ENCODE measurements at places on chromosomes 11 and 22.
A peak's percentile ranks its signal among the peaks of the same experiment; 100 is the strongest.

GRCh38 chr22:22666307-22667091 lies 22.1 kb downstream of the GGTLC2 start:
- DNase-seq, result no peak

- DNase-seq, result no peak
Observed at GRCh38 chr11:104764710-104765045, 133.6 kb downstream of the CASP12 start.

DNA sequence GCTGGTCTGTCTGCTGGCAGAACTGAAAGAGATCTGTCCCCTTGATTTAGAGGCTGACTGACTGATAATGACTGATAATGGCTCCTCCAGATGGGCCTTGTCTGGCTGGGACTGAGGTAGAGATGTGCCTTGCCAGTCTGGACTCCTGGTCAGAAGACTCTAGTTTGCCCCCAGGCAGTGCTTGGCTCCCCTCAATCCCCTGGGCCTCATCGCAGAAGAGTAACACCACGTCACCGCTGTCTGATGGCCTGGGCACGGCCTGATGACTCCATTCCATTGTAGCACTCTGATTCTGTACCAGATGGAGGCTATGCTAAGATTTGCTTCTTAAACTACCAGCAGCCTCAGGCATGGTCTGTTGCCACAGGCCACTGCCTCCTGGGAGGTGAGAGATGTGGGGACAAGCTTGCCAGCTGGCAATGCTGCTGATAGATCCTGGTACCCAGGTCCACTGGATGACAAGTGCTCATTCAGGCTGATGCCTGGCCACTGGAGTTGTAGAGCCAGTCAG lies 19.1 kb downstream of the CYB5R2 start:
- no peak for DNase-seq

- no peak for DNase-seq
Observed at GRCh38 chr11:23727794-23728193, 769.1 kb upstream of the LUZP2 start.

GRCh38 chr22:31947296-31947695 lies 3.0 kb downstream of the YWHAH start:
- DNase-seq, result no peak

DNA sequence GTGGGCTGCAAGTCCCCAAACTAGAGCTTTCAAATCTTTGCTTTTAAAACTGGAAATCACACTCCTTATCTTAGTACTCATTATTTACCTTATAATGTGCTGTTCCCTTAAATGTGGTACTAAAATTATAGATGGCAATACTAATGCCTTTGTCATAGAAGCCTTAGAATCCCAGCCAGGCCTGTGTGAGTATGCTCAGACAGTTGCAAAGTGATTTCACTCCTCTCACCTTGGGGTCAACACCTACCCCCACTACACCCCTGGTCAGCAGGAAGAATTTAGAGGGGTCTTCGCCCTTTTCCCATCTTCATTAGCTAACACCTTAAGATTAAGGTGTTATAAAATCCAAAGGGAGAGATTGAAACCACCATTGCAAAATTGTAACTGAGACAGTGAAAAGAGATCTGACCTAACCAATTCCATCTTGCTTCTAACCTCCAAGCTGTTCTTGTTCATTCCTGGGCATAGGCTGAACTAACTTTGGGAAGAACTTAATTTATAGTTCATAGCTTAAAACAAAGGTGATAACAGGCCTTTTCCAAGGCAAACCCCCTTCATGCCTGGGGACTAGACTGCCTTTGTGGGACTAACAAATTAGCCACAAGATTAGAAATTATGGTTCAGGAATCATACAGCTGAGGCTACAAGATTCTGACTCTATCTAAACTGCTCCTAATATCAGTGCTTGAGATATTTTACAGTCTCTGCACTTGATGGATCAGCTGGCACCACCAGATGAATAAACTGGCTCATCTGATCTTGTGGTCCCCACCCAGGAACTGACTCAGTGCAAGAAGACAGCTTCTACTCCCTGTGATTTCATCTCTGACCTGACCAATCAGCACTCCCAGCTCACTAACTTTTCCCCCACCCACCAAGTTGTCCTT lies 10.4 kb upstream of the MRPL17 start:
- no peak for DNase-seq

DNA sequence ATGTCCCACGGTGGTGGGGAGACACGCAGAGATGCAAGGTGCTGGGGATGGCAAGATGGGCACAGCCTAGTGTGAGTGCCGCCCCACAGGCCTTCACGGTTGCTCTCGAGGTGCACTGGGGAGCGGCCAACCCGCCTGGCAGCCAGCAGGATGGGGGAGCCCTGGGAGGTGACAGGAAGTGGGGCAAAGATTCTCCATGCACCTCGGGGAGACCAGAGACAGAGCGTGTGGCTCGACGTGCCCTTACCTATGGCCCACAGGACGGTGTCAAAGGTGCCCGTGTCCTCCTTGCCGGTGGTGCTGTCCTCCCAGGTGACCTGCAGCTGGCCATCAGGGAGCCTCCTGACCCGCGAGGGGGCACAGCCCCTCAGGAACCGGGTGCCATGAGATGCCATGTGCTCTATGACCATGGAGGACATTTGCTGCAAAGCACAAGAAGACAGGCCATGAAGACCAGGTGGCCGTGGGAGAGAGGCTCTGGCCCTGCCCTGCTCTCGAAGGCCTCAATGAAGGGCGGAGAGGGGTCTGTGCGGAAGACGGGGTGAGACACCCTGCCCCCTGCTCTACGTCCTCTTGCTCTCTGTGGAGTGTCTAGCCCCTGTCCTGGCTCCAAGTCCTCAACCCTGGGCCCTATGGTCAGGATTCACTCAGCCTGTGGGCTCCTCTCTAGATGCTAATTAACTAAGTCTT lies 40.6 kb upstream of the GNB1L start:
- no peak for DNase-seq

- DNase-seq, result no peak
Observed at GRCh38 chr22:30277547-30278344, 11.1 kb upstream of the OSM start.

GRCh38 chr11:110095554-110095953 lies 2.4 kb downstream of the ZC3H12C start:
- no peak for DNase-seq

GRCh38 chr11:63705526-63705925 lies 24.2 kb downstream of the RTN3 start:
- no peak for DNase-seq

DNA sequence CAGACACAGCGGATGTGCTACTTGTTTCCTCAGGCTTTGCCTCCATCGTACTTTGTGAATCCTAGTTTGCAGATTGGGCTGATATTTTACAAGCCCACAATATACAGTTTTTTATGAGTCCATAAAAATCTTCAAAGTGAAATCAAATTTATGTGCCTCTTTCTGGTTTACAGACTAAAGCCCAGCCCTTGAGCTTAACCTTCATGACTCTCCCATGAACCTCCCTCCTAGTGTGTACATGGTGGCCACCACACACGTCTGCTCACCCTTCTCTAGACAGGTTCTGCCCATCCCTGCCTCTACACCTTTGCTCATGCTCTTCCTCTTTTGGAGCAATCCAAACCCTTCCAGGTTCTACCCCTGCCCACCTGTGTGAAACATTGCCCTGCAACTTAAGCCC lies 129.4 kb downstream of the TENM4 start:
- no peak for DNase-seq

DNA sequence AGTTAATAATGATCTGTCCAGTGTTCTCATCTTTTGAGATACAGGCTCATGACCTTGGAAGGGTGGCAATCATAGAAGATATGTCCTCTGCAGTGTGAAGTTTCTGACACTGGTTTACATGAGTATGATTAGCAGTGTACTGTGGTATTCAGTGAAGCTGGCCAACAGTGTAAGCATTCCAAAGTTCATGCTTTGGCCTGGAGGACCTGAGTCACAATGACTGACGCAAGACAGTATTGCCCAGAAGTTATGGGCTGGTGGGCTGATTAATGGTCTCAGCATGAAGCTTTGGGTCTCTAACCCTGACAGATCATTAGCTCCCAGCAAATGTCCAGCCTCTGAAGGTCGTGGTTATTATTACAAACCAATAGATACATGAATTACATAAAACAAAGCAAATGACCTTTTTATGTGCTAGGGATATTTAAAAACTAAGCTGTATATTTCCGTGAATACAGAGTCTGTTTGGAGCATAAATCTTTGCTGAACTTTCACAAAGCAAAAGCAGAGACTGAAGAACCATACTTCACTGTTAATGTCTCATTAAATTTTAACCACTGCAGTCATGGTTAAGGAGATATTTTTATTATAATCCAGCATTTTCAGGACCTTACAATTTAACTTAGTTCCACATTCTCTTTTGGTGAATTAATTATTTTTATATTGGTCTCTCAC lies 28.3 kb upstream of the USP47 start:
- no peak for DNase-seq

DNA sequence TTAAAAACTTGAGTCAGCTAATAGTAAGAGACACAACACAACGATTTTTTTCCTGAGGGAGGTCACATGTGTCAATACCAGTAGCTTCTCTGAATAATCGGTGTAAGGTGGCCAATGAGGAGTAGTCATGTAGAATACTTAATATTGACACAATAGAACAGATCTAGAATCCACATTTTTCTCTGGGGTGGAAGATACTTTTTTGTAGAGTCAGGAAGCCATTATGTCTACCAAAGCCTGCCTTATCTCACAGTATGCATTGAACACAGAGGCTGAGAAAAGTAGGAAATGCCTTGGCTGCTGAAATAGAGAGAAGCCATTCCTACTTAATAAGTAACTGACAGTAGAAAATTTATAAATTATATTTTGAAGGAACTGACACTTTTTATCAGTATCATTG lies 725.0 kb downstream of the METTL15 start:
- DNase-seq, result no peak

DNA sequence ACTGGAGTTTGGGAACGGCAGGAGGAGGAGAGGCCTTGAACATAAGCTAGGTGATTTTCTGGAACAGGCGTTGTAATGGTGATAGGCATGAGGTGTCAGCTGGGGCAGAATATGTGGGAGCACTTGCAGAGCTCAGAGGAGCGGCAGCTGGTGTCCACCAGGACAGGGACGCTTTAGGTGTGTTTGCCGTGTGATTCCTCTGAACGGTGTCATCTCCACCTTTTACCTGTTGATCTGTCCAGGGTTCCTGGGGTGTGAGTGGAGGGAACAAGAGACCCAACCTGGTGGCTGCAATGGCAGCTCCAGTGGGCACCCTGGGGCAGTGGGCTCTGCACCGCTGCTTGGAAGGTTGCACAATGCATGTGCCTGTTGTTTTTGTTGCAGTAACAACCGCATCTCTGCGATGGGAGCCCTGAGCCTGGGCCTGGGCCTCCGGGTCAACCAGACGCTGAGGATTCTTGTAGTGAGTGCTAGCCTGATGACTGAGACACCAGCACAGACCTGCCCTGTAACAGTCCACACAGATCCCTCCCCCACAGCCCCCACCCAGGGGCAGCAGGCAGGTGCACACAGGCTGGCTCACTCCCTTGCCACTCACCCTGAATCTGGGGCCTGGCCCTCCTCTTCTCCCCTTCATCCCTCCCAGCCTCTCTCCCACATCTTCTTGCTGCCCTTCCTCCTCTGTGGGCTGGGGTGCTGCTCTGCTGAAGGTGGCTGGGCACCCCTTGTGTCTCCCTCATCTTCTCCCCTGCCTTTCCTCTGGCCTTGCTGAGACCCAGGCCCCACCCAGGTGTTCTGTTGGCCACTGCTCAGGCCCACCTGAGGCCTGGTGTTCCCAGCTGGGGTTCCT lies 9.2 kb downstream of the LRRC74B start:
- DNase-seq, result no peak

DNA sequence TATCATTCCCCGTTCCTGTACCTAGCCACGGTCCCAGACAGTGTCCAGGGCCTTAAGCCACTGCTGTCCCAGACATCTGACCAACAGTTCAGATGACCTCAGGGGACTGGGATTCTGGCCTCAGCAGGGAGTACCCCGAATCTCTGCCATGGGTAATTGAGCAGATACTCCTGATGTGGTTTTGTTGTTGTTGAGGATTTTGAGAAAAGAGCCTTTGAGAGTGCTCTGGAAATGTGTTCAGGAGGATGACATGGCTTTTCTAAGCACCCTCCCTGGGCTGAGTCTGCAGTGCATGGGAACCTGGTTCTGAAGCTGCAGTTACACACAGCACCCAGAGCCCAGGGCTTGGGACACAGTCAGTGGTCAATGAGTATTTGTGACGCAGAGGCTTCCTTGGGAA lies 30.4 kb downstream of the ADAMTS15 start:
- DNase-seq, result no peak

- DNase-seq, result no peak
Observed at GRCh38 chr11:126026579-126026978, 36.1 kb downstream of the CDON start.

GRCh38 chr11:67020949-67021348 lies 2.0 kb upstream of the SYT12 start:
- DNase-seq, result no peak

- no peak for DNase-seq
Observed at GRCh38 chr11:97163631-97164191, 773.9 kb downstream of the JRKL start.

- DNase-seq, result no peak
Observed at GRCh38 chr11:134530636-134531326, 118.7 kb upstream of the B3GAT1 start.

DNA sequence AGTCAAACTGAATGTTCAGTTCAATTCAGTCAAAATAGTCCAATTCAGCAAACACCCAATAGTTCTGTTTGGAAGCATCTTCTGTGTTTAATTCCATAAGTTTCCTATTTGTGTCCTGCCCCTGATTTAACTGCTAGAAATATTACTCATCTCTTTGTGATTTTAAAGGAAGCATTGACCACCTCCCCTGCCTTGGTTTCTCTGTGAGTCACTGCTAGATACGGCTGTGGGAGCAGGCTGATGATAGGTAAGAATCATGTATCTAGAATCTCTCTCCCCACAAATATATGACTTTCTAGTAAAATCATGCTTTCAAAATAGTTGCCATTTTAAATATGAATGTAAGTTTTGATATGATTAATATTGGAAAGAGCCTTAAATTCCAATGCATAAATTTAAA lies 888.5 kb downstream of the NTM start:
- no peak for DNase-seq

- no peak for DNase-seq
Observed at GRCh38 chr11:66322732-66323427, 6.0 kb upstream of the CD248 start.

DNA sequence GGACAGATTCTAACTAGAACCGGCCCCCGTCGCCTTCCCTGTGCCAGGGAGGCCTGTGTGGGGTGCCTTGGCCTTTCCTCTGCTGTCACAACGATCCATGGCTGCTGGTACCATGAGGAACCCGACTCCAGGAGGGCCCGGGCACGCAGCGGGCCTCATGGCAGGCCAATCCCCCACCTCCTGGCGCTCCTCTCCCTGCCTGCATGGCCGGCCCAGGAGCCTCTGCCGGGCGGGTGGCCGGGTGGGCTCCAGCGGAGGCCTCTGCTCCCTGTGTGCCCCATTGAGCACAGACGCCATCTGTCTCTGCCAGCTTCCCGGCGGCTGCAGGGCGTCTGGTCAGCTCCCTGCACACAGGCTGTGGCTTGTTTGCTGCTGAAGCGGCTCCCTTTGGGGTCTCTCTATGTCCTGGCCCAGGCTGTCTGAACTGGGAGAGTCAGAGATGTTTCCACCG lies 86.5 kb downstream of the MYEOV start:
- DNase-seq, result no peak

- no peak for DNase-seq
Observed at GRCh38 chr11:66192181-66192863, 76.1 kb upstream of the RAB1B start.

- DNase-seq, result no peak
Observed at GRCh38 chr11:102630598-102631448, 5.7 kb upstream of the MMP20 start.

GRCh38 chr11:103546236-103546635 lies 437.0 kb downstream of the DYNC2H1 start:
- DNase-seq, result no peak

- DNase-seq, result peak; percentile 4
Observed at GRCh38 chr11:36564376-36565030, 3.3 kb upstream of the RAG1 start.

- no peak for DNase-seq
Observed at GRCh38 chr11:35954205-35954604, 10.3 kb downstream of the LDLRAD3 start.

All from stimulated activated CD8-positive, alpha-beta memory T cell treated with anti-CD3 and anti-CD28 coated beads, Interleukin-7, amount 100 ng/mL, for 24 hours (primary cell).